ENCODE measurements at places on chromosomes 7 and 10.

DNA sequence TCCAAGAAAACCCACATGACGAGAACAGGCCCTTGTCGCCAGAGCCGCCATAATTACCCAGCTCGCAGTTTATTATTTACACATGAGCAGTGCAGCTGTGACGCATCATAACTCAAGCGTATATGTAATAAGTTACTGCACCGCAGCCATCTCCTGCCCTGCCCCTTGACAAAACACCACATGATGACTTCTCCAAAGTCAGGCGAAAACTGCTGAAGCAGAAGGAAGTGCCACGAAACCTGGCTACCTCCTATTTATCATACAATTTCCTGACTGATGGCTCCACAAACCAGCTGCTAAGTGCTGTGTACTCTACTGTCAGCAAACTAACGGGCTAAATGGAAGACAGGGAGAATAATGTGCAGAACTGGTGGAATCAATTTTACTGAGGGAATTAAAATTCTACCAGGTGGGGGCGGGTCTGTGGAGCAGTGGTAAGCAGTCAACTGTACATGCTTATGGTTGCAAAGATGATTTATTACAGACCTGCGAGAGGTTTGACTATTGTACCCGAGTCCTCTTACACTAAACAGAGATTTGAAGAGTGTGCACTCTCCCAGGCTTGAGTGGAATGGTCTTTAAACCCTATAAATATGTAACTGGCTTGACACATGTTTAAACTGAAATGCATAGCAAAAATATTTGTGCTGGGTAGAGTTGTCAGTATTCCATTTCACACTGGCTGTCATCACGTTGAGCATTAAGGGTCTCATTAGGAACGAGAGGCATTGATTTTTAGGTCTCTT, 156.0 kb downstream of the GLI3 start:
- DNase-seq: no peak

GRCh38 chr10:28690545-28690944, 13.2 kb downstream of the BAMBI start:
- no peak for DNase-seq

GRCh38 chr7:144527051-144527471, 123.6 kb upstream of the NOBOX start:
- no peak for DNase-seq

DNA sequence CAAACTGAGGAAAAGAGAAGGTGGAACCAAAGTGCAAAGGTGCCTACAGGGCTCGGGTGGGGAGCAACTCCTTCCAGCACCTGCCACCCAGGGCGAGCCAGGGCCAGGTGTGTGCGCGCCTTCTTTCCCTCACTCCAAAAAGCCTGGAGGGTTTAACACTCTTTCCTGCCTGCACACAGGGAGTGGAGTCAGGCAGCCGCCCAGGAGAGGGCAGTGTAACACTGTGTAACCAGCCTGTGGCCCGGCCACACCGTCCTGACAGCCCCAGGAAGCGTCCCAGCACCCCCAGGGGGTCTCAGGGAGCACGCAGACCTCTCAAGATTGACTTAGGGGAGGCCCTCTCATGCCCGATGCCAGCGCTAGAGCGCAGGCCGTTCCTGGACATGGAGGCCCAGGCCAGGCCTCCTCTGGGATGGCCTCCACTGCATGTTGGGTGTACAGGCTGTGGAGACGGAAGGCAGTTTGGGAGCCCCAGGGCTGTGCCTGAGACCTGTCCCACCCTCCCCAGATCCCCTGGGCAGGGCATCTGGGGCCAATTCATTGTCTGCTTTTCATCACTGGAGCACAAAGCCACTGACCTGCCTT, 13.4 kb downstream of the BRI3 start:
- DNase-seq: peak; percentile 55

DNA sequence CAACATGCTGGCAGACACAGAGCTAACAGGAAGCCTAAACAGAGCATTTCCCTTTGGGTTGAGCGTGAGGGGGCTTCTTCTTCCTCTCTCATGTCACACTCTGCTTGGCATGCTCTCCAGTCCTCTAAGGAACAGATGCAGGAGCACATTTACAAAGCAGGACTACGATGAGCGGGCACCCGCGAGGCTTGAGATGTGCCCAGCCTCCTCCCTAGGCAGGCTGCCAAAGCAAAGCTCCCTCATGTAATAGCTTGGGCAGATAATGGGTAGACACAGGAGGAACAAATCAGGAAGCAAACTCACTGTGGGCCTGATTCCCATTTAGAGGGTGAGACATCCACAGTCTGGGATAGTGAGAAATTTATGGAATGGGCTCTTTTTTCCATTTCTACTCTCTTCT, 519.1 kb downstream of the NRG3 start:
- DNase-seq: no peak

Data from NCI-H510A (cell line).